ENCODE measurements at places on chromosomes 11 and 22.

DNA sequence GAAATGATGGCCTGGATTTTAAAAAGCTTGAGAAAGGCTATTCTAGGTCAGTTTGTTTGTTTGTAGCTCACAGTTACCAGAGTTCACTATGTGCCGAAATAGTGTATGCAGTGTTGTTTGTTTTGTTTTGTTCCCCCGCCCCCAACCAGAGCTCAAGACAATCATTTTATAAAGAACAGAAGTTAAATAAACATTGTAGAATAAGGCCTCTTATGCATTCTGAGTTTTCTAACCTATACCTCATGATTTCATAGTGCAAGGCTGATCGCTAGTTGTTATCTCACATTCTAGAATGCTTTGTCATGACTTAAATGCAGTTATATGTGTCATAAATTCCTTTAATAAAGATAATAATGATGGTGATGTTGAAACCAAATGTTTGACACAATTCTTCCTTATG lies 7.8 kb downstream of the KCNA4 start:
- no peak for DNase-seq

GRCh38 chr11:7445564-7445963 lies 39.7 kb upstream of the OLFML1 start:
- DNase-seq, result no peak

- no peak for DNase-seq
These were observed 165.4 kb downstream of the AASDHPPT start for GRCh38 chr11:106242718-106243415.

DNA sequence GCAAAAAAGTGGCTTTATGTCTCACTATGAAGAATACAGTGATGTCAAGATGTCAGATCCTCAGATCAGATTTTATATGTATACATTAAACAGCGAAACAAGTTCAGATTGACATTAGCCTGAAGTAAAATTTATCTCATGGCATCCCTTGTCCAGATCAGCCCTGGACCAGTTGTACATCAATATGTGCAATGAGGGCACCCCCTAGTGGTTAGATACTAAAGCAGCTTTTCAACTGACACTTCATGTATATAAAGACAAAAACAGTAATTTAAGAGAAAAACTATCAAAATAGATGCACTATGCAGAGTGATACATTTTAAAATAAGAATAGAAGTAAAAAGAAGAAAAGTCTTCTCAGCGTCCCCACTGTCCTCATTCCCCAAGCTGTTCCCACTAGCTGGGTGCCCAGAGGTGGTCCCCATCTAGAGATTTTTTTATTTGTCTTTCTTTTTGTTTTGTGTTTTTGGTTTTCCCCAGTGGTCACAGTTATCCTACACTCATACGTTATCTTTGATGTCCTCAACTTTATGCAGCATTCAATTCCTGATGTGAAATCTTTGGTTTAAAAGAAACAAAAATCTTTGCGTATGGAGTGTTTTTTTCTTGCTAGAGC lies 2193.4 kb upstream of the RAG2 start:
- DNase-seq, result peak; percentile 9

DNA sequence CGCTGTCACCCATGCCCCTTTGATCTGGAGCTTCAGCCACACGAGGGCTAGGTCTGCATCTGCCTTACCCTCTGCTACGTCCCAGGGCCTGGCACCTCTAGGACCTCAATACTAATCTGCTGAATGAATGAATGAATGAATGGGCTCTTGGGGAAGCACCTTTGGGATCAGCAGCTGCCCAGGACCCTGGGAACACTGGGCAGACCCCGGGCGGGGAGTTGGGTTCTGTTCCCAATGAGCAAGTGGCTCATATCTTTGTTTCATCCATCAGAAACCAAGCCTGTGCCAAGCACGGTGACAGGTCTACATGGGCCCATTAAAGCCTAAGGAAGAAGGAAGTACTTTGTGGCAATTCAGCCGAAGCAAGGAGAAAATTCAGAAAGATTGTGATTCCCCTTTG lies 41.5 kb upstream of the SHISAL1 start:
- DNase-seq, result no peak

- DNase-seq, result peak; percentile 0
These were observed 16.8 kb upstream of the TMEM191C start for GRCh38 chr22:21450320-21450831.

GRCh38 chr11:77183431-77183984 lies 55.5 kb downstream of the MYO7A start:
- DNase-seq, result no peak

GRCh38 chr11:119300198-119300964 lies 16.5 kb downstream of the MCAM start:
- DNase-seq, result no peak

DNA sequence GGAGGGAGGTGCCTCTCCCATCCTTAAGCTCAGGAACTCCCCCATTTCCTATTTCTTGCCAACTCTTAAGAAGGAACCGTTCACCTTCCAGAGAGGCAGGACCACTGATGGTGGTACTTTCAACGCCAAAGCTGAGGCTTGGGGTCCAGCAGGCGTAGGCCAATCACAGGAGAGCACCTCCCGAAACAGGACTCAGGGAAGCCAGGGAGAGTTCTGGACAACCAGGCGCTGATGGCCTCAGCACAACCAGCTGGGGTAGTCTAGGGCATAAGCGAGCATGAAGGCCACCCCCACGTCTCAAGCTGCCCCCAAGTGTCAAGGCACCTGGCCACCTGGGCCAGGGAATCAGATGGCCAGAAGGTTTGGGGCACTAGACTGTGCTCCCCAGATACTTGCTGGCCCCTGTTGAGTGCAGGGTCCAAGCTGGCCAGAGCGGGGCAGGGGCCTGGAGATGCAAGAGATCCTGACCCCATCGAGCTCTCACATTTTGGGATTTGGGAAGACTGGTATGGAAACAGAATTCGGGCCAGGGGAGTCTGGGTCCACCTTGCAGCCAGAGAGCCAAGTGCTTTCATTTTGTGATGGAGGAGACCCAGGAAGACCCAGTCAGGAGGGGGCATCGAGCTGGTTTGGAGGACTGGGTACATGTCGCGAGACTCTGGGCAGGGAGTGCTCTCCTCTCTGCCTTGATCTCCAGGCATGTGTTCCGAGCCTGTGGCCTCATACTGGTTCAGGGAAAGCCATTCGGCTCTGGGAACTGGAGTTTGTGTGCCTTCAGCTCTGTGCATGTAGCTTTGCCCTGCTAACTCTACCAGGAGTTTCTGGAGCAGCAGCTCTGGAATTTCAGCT lies 926 bp downstream of the CD6 start:
- peak; percentile 54 for DNase-seq

DNA sequence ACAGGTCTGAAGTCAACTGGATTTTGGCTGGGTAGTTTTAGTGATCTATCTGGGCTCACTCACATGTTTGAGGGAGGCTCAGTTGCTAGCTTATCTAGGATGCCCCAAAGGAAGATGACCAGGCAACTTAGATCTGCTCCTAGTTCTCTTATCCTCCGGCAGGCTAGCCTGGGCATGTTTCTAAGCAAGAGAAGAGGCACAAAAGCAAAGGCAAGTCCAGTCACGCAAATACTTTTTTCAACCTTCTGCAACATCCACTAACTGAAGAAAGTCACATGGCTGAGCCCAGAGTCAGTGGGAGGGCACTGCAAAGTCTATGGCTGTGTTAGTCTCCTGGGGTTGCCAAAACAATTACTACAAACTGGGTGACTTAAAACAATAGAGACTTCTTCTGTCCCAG lies 32.9 kb upstream of the FSHB start:
- DNase-seq, result no peak

GRCh38 chr22:26170795-26171580 lies 1.7 kb downstream of the SEZ6L start:
- no peak for DNase-seq
